ENCODE measurements at places on chromosomes 1 and 21. TPM values are rescaled to one million over a fixed set of nuclear protein-coding genes. Genes with fewer than 3 reads are reported as not detected.

The HAO2 gene
- not detected for polyA plus RNA-seq

The CD84 gene
- polyA plus RNA-seq: 0.13 TPM

The MAP3K7CL gene
- 3.3 TPM for polyA plus RNA-seq

The TCHHL1 gene
- polyA plus RNA-seq: not detected

The GUCA2A gene
- polyA plus RNA-seq: not detected

The TMEM183A gene
- polyA plus RNA-seq: 19.0 TPM

DNA sequence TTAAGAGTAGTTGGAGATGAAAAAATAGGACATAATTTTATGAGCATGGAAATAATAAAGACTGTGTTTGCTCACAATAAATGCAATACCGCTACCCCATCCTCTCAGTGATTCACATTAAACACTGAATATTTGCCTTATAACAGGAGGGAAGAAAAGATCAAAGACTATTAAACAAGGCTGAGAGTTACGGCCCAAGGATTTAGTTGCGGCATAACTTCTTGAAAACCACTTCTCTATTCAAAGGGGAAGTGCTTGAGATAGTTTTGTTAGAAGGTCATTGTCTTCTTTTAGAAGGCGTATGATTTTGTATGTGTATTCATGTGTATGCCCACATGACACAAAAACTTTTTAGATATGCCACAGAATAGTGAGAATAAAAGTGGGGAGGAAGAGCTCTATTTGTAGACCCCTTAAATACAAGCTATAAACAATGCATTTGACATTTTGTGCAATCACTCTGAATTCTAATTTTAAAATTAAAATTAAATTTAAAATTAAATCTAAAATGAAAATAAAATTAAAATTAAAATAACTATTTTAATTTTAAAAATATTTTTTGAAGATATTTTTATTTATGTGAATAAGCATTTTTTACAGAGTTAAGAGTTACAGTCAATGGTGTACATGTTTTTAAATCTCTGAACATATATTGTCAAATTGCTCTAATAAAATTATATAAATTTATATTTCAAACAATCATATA, 986.6 kb upstream of the ADAMTS5 start:
- DNase-seq: no peak

DNA sequence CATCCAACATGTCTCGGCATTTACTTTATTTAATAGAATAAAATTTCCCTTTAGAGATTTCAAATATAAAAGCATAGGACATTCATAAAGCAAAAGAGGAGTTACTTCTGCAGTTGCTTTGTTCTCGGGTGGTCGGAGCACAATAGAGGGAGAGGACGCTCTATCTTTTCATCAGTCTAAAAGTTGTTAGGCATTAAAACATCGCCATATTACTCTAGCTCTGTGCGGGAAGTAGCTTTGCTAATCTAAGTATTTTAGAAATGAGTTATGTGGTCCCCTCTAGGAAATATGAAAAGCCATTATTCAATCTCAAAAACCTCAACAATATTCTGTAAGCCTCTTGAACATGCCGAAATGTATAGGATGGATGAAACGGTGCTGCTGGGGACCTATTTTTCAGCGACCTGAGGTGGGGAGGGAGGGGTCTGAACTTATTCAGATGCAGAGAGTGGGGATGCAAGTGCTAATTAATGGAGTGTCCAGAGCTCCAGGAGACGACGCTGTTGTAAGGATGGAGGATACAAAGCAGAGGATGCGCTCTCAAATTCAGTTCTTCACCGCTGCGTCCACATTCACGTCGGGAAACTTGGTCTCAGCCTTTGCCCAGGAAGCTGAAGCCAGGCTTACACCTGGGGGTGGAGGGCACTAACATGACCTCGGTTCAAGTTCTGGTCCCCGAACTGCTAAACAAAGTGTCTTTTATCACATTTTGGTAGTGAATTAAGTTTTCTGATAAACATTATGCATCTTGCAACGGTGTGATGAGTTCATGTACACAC, 6.3 kb downstream of the CDKN2C start:
- no peak for DNase-seq

DNA sequence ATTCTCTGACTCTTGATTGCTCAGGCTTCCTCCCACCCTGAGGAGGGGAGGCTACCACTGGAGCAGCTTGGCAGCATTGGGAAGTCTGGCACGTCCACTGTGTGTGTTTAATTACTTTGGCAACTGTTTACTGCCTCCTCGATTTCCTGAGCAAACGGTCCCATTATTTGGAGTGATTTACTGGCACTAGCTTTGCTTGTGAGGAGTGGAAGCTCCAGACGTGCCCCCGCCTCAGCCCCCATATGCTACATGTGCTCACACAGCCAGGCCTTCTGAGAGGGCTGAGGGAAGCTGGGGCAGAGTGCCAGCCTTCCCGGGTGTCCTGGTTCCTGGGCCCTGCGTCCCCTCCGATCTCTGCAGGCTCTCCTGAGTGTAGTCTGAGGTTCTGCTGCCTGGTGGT, 306.2 kb downstream of the PTPRU start:
- no peak for DNase-seq

- DNase-seq: no peak
These were observed 58.0 kb downstream of the NPHP4 start for GRCh38 chr1:5934058-5934884.

- peak; percentile 87 for DNase-seq
These were observed 19.7 kb downstream of the MFAP2 start for GRCh38 chr1:16960560-16961296.

GRCh38 chr1:7698641-7699040, 72.5 kb upstream of the VAMP3 start:
- DNase-seq: no peak

DNA sequence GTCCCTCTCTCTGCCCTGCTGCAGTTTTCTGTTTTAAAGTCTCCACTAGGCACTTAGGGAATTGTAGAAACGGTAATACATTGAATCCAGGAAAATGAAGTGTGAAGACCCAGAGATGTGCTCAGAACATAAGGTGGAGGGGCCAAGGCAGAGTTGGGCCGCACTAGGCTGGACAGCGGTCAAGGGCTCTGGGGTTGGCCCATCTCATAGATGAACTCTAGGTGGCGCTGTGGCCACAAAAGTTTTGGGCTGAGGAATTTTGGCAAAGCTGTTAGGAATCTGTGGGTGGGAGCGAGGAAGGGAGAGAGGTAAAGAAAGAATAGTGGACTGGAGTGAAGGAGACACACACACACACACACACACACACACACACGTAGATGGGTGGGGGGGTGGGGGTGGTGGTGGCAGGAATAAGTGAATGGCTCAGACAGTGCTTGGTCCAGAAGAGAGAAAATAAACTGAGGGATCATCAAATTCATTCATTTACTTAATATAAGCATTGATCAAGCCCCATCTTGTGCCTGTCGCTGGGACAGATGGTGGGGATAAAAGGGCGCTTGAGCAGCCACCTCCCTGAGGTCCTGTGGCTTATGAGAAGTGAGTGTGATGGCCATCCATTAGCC, 258.5 kb downstream of the TRABD2B start:
- peak; percentile 64 for DNase-seq

- DNase-seq: no peak
These were observed 746 bp downstream of the TADA1 start for GRCh38 chr1:166875302-166875733.

- DNase-seq: no peak
These were observed 120.4 kb downstream of the SNX7 start for GRCh38 chr1:98781906-98782305.

GRCh38 chr21:36125512-36126207, 9.2 kb upstream of the CBR3 start:
- DNase-seq: peak; percentile 56

DNA sequence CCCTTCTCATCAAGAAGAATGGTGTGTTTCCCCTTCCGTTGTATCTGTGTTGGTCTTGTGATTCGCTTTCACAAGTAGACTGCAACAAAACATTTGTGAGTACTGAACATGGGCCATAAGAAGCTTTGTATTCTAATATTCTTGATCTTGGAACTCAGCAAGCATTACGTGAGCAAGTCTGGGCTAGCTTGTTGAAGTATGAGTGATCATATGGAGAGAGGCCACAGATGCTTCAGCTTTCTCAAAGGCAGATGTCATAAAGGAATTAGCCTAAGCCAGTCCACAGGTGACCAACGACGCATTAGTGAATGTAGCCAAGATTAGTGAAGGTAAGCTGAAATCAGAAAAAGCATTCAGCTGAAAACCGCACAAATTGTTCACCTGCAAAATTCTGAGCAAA, 609.6 kb upstream of the NEGR1 start:
- DNase-seq: no peak

DNA sequence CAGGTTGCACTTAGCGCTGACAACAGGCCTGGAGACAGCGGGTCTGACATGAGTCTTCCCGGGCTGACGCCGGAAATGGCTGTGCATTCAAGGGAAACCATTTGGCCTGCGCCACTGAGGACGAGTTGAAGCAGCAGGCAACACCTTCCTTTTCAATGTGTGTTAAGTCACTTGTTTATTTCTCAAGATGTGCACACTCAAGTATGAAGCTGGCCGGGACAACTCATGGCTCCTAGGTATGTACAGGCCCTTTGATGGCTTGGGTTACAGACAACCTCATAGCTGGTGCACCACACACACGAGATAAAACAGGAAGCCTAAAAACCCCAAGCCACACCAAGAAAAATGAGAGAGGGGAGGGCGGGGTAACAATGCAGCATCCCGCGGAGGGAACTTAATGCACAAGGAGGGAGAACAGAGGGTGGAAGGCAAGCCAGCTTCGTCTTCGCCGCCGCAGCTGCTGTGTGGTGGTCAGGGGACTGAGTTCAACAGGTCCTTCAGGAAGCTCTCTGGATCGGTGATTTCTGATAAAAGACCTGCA, 118.0 kb upstream of the IFFO2 start:
- DNase-seq: no peak

DNA sequence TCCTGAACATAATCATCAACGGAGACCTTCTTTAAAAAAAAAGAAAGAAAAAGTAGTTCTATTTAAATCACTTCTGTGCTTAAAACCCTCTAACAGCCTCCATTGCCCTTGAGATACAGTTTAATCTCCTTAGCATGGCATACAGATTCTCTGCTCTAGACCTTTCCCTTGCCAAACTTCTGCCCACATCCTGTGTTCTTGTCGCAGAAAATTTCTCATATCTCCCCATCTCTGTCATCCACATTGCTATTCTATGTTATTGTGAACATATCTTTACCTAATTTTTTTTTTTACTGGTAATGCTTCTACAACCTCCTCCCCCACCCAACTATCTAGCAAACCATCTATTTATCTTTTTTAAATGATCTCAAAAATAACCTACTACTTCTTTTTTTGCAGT, 135.7 kb upstream of the PROX1 start:
- DNase-seq: no peak

- DNase-seq: no peak
These were observed 182.1 kb downstream of the MRPL39 start for GRCh38 chr21:25425156-25425555.

- DNase-seq: no peak
These were observed 3.3 kb upstream of the CACYBP start for GRCh38 chr1:174996476-174996875.

GRCh38 chr1:156204686-156205085, 8.1 kb upstream of the PMF1 start:
- DNase-seq: no peak

GRCh38 chr1:199931666-199932377, 95.7 kb upstream of the NR5A2 start:
- no peak for DNase-seq
